ENCODE measurements at places on chromosomes 7 and 10. TPM values are rescaled to one million over a fixed set of nuclear protein-coding genes. Genes with fewer than 3 reads are reported as not detected.

Gene IFT22
- total RNA-seq: 6.0 TPM

Gene BLVRA
- total RNA-seq: 37.2 TPM

Gene ELFN1
- 0.10 TPM for total RNA-seq

Gene TEX36
- total RNA-seq: not detected

Gene BCCIP
- total RNA-seq: 66.4 TPM

Gene CEP55
- 49.4 TPM for total RNA-seq

Gene SLC18A3
- not detected for total RNA-seq

Gene TET1
- total RNA-seq: 1.7 TPM

Gene HMX3
- not detected for total RNA-seq

Gene PRLHR
- total RNA-seq: not detected

Gene SPDYE8
- total RNA-seq: not detected

Gene NUTM2D
- total RNA-seq: 3.2 TPM

Gene CRYGN
- total RNA-seq: not detected

Gene RARRES2
- total RNA-seq: not detected

Gene HIP1
- total RNA-seq: 1.9 TPM

Gene OR6B1
- not detected for total RNA-seq

Gene MTPN
- 119 TPM for total RNA-seq

Gene CCDC3
- total RNA-seq: 0.15 TPM

Gene SEMA3C
- total RNA-seq: not detected

Gene TAS2R41
- total RNA-seq: not detected

Gene H2AZ2
- total RNA-seq: 263 TPM

Gene TMEM184A
- total RNA-seq: not detected

Gene CFAP70
- 0.44 TPM for total RNA-seq

Gene PTPRZ1
- total RNA-seq: not detected

Gene PNLIPRP2
- total RNA-seq: not detected

Gene SPACDR
- 2.9 TPM for total RNA-seq

Gene LRRC61
- total RNA-seq: 41.6 TPM

Gene ANXA7
- total RNA-seq: 143 TPM

Gene CYP2C8
- 0.22 TPM for total RNA-seq

Gene PDIA4
- 174 TPM for total RNA-seq

Gene PDE6C
- not detected for total RNA-seq

Gene NKX2-3
- not detected for total RNA-seq

Gene CLDN4
- not detected for total RNA-seq

Gene PCGF6
- total RNA-seq: 13.3 TPM

Gene CPN1
- total RNA-seq: not detected

Gene PTER
- 9.6 TPM for total RNA-seq

Gene JAKMIP3
- total RNA-seq: 1.1 TPM

Measured in T-helper 1 cell treated with Interleukin-12 subunit alpha and Interleukin-12 subunit beta and Interleukin-4 antibody, amounts not matched to agents 30 ng/mL and 1 ng/mL, for 36 hours (primary cell).